ENCODE measurements at places on chromosomes 7 and 10.

DNA sequence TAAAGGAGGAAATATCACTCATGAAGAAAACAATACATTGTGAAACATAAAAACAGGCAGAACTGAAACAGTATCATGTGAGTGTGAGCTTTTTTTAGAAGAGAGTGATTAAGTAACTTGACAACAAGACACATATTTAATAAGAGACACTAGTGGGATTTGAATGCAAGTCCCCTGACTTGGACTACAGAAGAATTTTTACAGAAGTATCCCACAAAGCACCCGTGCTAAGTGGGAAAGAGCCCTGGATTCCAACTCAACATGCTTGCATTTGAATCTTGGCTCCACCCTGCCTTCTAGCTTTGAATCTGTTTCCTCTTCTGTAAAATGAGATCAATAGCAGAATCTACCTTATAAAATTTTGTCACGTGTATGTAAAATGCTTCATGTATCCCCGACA, 166.2 kb downstream of the ZNF365 start:
- peak; percentile 85 for DNase-seq

GRCh38 chr7:16411391-16411790, 9.9 kb downstream of the CRPPA start:
- DNase-seq, result no peak

GRCh38 chr7:50202052-50202555, 102.4 kb upstream of the IKZF1 start:
- no peak for DNase-seq

DNA sequence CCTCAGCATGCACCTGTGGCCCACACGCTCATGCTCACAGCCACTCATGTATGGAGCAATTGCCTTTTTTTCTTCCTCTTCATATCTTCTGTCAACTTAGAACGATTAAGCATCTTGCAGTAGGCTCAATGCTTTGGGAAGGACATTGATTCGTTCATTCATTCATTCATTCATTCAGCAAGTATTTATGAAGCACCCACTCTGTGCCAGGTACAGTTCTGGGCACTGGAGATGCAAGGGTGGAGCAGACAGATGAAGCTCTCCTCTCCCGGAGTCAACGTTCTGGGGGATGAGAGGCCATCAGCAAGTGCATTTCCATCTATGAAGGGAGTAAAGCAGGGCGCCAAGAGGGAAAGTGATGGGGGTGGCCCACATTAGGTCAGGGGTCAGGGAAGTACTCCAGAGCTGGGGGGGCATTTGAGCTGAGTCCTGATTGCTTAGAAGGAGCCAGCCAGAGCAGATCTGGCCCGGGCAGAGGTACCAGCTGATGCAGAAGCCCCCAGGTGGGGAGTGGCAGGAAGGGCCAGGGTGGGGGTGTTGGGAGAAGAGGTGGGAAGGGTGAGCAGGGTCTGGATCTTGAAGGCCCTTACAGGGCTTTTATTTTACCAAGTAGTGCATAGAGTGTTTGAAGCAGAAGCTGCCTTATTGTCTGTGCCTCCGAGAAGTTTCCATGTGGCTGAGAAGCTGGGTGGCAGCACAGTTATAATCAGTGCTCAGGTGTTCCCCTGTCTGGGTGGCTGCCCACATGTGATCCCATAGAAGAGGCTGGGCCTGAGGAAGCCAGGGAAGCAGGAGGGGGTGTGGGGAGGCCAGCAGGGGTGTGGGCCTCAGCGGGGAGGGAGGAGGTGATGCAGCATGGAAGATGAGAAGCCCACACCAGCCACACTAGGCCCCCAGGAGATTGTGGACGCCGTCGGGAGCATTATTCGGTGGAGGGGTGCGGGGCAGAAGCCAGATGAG, 36.2 kb downstream of the CHST3 start:
- no peak for DNase-seq

Data from MV-4-11 (cell line).